Stimulated activated CD4-positive, alpha-beta T cell treated with anti-CD3 and anti-CD28 coated beads, Interleukin-2, amount 100 ng/mL, for 4 hours (primary cell): ENCODE measurements at places on chromosomes 1 and 21.
A peak's percentile ranks its signal among the peaks of the same experiment; 100 is the strongest.

DNA sequence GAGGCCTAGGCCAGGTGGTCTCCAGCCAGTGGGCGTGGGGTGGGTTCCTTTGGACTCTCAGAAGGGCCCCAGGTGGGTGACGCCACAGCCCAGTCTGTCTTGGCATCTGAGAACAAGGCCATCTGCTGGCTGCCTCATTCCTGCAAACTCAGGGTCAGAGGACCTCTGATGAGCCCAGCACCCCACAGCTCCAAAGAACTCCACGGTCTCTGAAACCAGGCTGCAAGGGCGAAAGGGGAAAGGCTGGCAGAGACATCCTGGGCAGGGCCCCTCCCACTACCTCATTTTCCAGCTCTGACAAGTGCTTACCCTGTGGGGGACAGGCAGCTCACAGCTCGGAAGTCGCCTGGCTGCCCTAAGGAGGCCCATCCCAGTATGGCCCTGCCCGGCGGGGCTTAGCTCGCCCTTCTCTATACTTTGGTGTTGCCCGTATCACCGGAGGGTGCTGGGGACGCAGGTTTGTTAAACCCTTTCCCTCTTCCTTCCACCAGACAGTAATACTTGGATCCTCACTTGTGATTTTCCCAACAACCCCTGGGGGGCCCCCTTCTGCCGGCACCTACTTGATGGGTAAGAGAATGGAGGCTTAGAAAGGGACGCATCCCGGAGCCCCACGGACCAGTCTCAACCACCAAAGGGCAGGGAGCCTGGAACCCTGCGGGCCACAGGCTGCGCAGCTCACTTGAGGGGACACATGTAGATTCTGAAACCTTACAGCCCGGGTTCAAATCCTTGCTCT, 10.9 kb upstream of the EDN2 start:
- DNase-seq: no peak

- no peak for DNase-seq
These were observed 49.3 kb upstream of the NEK2 start for GRCh38 chr1:211724687-211725196.

GRCh38 chr1:234960722-234961455, 167.7 kb downstream of the TOMM20 start:
- no peak for DNase-seq

DNA sequence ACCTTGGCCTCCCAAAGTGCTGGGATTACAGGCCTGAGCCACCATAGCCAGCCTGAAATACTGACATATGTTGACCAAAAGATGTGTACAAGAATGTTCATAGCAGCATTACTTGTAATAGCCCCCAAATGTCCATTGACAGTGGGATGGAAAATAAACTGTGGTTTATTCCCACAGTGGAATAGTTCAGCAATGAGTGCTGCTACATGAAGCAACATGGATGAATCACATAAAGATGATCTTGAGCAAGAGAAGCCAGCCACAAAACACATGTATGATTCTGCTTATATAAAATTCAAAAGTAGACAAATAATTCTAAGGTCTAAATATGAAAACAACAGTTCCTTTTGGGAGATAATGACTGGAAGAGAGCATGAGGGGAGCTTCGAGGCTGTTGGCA, 9.1 kb upstream of the CREG1 start:
- no peak for DNase-seq

- no peak for DNase-seq
These were observed 19.7 kb downstream of the BCAR3 start for GRCh38 chr1:93661829-93662474.

GRCh38 chr1:71196685-71197084, 115.8 kb upstream of the ZRANB2 start:
- DNase-seq: no peak

DNA sequence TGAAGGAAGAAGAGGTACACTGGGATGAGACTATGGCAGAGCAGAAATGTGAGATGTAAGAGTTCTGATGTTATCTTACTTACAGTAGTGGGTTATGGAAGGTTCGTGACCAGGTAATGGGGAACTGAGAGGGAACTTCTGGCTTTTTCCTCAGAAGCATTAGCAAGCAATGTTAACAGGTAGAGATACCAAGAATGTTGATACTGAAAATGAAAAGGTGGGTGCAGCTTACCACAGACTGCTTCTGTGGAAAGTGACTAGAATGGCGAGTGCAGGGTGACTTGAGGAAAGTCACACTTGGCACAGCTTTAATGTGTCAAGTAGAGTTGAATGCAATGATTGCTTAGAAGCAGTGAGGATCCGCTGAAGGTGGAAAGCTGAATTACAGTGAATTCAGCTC, 70.8 kb downstream of the PLA2G4A start:
- DNase-seq: no peak

DNA sequence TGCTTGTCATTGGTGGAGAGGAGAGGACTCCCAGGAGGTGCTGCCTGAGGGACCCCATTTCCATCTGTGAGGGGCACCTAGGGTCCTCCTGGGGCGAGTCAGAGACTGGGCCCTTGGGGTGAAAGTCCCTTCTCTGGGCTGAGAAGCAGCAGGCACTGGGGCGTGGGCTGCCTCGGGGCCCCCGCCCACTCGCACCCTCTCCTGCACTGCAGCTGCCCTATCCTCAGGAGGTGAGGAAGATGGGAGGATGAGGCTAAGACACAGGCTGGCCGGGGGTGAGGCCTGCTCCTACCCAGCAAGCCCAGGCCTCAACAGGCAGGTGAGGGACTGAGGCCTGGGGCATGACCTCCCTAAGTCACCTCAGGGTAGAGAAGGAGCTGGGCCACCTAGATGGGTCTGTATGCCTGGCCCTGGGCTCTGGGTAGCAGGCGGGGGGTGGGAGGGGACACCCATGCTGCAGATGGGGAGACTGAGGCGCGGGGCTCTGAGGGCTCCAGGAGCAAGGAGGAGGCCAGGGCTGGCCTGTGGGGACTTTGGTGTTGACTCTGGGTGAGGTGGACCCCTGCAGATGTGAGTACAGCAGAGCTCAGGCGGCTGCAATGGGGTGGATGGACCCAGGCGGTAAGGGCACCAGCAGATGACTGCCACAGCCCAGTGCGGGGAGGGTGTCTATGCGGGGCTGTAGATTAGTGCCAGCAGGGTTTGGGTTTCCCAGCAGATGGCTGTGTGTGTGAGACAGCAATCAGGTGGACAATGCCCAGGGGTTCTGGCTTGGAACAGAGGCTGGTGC, 10.4 kb upstream of the ZNF669 start:
- no peak for DNase-seq

GRCh38 chr1:111199881-111200801, at the start of gene DENND2D:
DENND2D (minus strand) TSS chr1:111200646; CDS start chr1:111200459, 187 bp downstream.
- peak; percentile 50 for DNase-seq

DNA sequence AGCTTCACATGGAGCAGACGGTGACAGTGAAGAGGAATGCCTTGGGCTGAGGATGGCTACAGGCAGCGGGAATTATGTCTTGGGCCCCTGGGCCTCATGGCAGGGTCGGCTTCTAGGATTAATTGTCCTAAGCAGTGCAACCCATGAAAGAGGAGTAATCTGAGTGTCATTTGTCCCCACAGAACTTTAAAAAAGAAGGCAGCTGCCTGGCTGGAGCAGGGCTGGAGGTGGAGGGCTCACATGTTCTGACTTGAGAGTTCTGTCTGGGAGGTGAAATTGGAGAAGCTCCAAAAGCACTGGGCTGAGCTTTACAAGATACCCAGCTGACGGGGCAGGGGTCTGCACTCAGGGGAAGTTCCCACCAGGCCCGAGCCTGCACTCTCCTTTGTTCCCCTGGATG, 22.6 kb downstream of the CACNA1S start:
- DNase-seq: no peak

GRCh38 chr1:207868774-207869721, 41.9 kb downstream of the CD34 start:
- DNase-seq: peak; percentile 49

- no peak for DNase-seq
These were observed 21.4 kb downstream of the COL6A1 start for GRCh38 chr21:46002841-46003574.

GRCh38 chr1:93848350-93848883, 30.6 kb downstream of the DNTTIP2 start:
- DNase-seq: no peak

GRCh38 chr1:41536361-41536802, 51.9 kb upstream of the EDN2 start:
- DNase-seq: no peak

- no peak for DNase-seq
These were observed 249.0 kb downstream of the PRDM2 start for GRCh38 chr1:13948888-13949391.

DNA sequence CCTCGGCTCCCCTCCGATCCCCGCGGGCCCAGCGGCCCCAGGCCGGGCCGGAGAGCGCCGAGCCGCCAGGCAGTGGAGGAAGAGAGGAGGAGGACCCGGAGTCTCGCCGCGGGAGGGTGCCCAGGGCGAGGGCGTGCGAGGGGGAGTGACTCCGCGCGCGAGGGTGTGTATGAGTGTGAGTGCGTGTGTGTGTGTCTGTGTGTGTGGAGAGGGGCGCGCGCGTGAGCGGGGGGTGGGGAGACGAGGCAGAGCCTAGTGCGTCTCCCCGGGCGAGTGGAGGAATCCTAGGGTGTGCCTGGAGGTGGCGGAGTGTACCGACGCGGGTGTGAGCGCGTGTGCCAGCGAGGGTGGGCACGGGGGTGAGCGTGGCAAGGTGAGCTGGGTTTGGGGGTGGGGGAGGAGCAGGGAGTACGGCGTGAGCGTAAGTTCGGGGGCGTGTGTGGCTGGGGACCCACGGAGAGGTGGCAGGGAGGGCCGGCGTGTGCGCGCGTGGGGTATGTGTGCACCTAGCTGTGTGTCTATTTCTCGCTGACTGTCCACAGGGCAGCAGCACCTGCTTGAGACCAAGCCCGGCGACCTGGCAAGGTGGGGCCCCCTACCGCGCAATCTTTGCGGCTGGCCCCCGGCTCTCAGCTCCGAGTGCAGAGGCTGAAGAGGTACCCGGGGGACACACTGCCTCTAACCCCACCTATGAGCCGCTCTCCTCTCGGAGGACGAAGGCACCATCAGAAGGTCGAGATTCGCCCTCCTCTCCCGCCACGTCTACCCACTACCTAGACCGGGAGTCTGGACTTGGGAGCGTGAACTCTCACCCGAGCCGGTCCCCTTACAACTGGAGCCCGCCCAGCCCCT, 784 bp upstream of the KCND3 start:
- DNase-seq: no peak

- DNase-seq: no peak
These were observed 7.1 kb upstream of the C1orf115 start for GRCh38 chr1:220682901-220683576.

- no peak for DNase-seq
These were observed 35.6 kb upstream of the WASF2 start for GRCh38 chr1:27525296-27526272.

GRCh38 chr1:3454811-3455618, 550 bp downstream of the ARHGEF16 start:
- DNase-seq: no peak

- DNase-seq: no peak
These were observed 303.6 kb downstream of the PRDM2 start for GRCh38 chr1:14003552-14003951.

DNA sequence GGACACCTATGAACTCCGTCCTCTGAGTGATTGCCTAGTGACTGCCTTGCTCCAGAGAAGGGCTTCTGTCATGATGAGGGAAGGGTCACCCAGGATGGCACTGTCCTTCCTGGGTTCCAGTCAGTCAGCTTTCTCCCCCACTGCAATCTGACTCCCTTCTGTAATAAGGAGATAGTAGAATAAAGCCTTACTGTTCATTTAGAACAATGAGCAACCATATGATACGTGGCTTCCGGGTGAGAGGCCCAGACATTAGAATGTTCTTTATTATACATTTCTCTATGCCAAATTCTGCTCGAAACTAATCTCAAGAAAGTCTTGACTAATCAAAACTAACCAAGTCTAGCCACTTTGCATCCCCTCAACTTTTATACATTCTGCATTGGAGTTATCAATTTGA, 8.5 kb upstream of the MTMR11 start:
- DNase-seq: no peak

DNA sequence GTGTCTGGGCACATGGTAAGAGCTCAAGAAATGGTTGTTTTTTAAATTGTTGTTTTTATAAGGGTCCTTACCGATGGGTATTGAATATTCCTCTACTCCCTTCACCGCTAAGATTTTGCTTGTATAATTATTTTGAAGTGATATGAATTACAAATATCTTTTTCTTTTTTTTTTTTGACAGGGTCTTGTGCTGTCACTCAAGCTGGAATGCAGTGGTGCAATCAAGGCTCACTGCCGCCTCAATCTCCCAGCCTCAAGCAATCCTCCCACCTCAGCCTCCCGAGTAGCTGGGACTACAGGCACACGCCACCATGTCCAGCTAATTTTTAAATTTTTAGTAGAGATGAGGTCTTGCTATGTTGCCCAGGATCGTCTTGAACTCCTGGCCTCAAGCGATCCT, 27.1 kb upstream of the RAB3GAP2 start:
- no peak for DNase-seq

GRCh38 chr1:14642712-14643111, 44.2 kb downstream of the KAZN start:
- no peak for DNase-seq

DNA sequence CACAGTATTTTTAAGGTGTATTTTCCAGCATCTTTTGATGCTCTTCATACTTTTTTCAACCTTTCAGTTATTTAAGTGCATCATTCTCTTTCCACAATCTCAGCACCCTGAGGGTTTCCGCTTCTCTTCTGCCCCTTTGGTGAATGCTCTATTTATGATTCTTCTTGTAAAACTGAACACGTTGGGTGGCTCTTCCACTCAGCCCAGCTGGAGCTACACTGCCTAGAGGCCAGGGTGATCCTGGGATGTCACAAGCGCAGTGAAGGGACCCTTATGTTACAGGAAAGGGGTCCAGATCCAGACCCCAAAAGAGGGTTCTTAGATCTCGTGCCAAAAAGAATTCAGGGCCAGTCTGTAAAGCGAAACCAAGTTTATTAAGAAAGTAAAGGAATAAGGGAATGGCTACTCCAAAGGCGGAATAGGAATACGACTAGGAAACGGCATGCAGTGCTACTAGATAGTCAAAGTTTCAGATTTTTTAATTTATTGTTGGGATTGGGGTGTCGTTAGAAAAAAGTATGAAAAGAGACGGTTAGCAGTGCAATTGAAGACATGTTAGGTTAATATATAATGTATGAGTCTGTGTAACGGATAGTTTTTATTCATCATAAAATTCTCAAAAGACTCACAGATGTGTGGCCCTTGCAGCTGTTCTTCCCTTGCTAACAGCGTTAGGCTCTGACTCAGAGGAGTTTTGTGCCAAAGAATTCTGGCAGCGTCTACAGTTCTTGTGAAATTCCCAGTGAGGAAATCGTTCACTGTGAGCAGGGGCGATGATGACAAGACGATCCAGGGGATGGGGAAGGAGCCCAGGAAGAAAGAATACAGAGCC, 14.4 kb upstream of the ERVH48-1 start:
- no peak for DNase-seq

GRCh38 chr1:44021581-44022321, 9.5 kb downstream of the SLC6A9 start:
- no peak for DNase-seq

DNA sequence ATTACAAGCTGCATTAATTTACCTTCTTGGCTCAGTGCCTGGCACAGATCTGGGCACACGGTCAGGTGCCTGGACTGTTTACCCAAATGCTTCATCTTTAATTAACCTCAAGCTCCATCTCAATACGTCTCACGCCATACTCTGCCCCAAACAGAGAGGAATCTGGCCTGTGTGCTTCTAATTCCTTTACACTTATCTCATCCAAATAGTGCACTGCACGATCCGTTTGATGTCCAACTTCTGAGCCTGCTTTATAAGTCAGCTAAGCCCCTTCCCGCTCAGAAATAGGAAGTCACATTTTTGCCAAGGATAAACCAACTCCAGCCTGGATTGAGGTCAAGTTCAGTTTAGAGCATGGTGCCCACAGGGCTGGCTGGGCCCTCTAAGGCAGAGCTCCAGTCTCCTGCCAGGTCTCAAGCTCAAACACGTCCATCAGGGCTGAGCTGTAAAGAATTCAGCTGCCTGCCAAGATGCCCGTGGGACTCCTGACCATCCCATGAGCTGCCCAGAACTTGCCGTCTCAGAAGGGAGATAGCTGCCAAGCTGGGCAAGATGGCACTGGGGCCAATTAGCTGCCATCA, 233.5 kb downstream of the TRABD2B start:
- DNase-seq: no peak
